ENCODE measurements at places on chromosomes 4 and X.
A peak's percentile ranks its signal among the peaks of the same experiment; 100 is the strongest.

GRCh38 chr4:56146956-56147355 is 198.2 kb downstream of the CEP135 start:
- DNase-seq = no peak

GRCh38 chr4:40627540-40627939 is 2.1 kb downstream of the RBM47 start:
- no peak for DNase-seq

- no peak for DNase-seq
These were observed 51.3 kb upstream of the EGFL6 start for GRCh38 chrX:13518126-13518525.

DNA sequence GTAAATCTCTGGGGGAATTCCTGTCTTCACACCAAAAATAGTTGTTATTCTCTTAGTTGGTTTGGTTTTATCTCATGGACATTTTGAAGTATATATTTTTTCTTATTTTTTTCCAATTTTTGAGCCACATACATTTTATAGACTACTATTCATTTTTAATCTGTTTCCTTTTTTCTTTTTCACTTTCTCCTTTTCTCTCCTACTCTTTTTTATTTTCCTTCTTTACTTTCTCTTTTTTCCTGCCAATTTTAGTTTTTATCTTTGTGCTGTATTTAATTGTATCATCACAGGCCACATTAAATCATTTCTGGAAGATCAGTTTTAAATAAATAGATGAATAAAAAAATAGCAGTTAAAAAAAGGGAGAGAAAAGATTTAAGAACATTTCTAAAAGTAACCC is 14.0 kb upstream of the JADE3 start:
- no peak for DNase-seq

DNA sequence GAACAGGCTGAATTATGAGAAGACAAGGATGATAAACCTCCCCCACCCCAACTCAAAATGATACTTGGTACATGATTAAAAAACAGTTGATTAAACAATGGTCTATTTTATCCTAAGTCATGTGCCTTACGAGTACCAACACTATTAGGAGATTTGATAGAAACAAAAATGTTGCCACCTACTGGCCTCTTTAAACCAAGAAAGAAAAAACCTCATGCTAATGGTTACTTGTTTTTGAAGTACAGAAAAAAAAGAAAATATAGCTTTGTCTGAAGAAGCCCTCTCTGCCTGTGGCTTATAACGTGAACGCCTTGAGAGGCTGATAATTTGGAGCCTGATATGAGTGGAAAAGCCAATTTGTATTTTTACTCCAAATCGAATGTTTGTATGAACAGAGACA is 538.2 kb downstream of the DMD start:
- DNase-seq = peak; percentile 13

DNA sequence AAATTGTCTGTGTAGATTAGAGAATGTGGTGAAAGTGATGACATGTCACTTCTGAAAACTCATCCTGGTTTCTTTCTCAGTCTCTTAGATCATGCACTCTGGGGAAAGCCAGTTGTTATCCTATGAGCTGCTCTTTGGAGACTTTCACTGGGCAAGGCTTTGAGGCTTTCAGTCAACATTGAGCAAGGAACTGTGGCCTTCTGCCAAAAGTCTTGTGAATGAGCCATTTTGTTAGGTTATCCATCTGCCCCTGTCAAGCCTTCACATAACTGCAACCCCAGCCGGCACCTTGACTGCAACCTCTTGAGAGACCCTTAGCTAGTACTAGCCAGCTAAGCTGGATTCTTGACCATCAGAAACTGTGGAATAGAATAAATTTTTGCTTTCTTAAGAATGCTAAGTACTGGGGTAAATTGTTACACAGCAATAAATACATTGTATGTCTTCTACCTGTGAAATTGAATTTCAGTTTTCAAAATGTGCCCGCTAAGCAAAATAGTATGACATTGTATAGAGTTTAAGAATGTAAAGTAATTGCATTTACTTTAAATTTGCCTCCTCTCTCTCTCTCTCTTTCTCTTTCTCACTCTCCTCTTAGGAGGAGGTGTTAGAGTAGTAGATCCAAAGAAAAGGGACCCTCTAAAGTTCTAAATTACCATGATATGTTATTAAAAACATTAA is 1273.0 kb downstream of the RAPGEF2 start:
- no peak for DNase-seq

- DNase-seq = no peak
These were observed 368.6 kb upstream of the TENM3 start for GRCh38 chr4:181874602-181875001.

DNA sequence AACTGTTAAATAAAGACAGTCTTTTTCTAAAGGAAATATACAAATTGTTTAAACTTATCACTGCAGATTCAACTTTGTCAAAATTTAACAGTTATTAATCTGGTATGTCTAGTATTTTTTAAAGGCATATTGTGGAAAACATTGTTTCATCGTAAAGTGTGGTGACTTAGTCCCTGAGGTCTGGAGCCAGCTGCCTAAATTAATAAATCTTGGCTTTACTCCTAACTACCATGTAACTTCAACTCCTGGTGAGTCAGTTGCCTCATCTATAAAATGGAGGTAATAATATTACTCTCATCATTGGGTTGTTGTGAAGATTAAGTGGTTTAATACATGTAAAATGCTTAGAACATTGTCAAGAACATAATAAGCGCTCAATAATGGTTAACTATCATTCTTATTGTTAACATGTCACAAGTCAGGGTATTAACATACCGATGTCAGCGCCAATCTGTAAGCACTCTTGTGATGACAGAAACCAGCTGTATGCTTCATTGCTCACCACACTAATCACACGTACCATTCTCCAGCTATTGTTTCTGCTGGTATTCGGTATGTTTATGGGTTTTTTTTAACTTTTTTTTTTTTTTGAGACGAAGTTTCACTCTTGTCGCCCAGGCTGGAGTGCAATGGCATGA is 14.1 kb upstream of the SMIM43 start:
- DNase-seq = no peak

GRCh38 chr4:106056914-106057313 is 161.6 kb downstream of the NPNT start:
- DNase-seq = no peak

- DNase-seq = no peak
These were observed 1316.3 kb downstream of the STIM2 start for GRCh38 chr4:28176942-28177341.

GRCh38 chr4:118836301-118837120 is 585 bp upstream of the SEC24D start:
- DNase-seq = peak; percentile 71

GRCh38 chrX:150897421-150898320 is 797 bp downstream of the CD99L2 start:
- DNase-seq = peak; percentile 69

DNA sequence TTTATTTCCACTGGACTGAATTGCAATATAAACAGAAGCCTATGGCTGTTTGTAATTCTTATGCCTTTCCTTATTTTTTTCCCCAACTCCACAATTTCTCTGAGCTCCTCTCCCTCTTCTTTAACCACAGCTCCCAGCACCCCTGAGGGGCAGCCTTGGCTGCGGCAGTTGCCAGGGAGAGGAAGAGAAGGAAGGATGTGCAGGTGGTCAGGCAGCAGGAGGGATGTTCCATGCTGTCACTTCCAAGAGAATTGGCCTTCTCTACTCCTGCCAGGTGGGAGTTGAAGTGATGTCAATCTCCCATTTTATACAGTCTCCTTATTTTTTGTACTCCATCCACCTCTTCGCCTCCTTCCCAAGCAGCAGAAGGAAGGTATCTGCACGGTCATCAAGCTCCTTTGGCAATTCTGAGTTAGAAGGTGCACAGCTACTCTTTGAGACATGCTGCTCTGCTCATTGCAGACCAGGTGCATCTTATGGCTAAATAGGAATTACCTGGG is 343.3 kb upstream of the RPS6KA3 start:
- DNase-seq = no peak

DNA sequence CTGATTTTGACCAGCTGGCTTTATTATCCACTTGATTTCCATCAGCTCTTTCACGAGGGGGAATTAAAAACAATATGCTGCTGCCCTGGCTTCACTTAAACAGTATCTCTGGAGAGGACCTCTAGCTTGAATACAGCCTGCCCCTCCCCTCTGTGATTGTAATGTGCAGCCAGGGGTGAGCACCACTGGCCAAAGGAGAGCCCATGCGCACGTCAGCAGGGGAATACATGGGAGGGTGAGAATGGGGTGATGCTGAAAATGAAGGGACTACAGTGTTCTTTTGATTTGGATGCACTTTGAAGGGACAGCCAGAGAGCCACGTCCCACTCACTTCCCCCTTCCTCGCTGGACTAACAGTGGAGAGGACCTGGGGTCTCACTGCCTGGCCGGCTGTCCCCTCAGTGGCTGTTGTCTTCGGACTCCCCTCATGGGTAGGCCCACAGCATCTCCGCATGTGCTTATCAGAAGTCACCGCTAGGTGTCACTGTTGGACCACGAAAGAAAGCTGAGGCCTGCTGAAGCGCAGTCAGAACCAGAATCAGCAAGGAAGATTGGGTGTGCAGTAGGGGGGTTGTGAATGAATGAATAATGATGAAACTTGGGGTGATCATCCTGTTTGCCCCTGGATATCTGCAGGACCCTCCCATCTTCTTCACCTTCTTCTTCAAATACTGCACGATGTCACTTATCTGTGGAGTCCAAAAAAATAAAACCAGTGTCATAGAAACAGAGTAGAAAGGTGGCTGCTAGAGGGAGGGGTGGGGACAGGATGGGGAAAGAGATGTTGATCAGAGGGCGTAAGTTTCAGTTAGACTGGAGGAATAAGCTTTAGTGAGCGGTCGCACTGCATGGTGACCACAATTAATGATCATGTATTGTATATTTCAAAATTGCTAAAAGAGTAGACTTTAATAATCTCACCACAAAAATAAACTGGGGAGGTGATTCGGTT is 32.8 kb downstream of the CLCN4 start:
- peak; percentile 84 for DNase-seq

GRCh38 chr4:48149827-48150370 is 15.8 kb upstream of the TXK start:
- no peak for DNase-seq

DNA sequence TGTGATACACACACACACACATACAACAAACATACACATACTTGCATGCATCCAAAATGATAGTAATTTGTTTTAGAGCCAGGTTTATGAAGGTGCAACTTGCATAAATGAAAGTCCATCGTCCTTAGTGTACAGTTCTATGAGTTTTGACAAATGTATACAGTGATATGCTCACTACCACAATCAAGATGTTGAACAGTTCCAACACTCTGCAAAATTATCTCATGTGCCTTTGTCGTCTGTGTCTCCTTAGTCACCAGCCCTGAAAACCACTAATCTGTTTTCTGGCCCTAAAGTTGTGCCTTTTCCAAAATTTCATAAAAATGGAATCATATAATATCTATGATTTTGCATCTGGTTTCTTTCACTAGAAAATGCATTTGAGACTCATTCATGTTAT is 67.8 kb upstream of the ANXA3 start:
- no peak for DNase-seq

GRCh38 chr4:185309770-185310169 is 86.0 kb downstream of the LRP2BP start:
- DNase-seq = no peak

GRCh38 chrX:137882960-137883359 is 317.0 kb downstream of the ZIC3 start:
- DNase-seq = no peak

DNA sequence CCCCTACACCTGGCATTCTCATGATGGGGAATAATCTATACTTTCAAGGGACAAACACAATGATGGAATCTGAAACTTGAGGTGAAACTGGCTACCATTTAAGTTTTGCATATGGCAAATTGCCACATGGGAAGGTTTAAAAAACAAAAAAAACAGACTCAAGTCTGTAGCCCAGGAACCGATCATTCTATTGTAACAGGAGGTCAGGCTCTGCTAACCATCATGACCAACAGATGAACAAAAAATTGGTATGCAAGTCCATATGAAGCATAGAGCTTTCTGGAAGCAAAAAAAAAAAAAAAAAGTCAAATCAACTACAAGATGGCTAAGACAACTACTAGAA is 594.3 kb upstream of the DIPK2B start:
- DNase-seq = no peak

- DNase-seq = no peak
These were observed 80.2 kb downstream of the SH2D1A start for GRCh38 chrX:124426288-124427169.

- DNase-seq = no peak
These were observed 98.2 kb upstream of the NRK start for GRCh38 chrX:105723966-105724735.

DNA sequence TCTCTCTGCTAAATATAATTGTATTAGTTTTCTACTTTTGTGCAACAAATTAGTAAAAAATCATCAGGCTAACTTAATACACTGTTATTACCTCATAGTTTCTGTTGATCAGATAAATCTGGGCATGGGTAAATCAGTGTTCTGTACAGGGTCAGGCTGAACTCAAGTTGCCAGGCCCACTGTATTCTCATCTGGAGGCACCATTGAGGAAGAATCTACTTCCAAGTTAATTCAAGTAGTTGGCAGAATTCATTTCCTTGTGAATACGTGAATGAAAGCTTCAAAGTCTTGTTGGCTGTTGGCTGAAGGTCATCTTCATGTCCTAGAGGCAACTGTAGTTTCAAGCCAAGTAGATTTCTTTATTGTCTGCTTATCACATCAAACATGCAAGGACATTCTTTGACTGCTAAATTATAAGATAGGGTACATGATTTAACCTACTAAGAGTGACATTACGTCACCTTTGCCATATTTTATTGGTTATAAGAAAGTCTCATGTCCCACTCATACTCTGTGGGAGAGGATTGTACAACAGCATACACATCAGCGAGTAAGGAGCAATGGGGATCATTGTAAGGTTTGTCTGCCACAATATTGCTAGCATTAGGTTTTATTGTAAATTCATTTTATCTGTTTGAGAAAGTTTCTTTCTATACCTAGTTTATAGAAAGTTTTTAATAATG is 1219.0 kb downstream of the ARAP2 start:
- no peak for DNase-seq

- no peak for DNase-seq
These were observed 224.1 kb downstream of the ARHGAP10 start for GRCh38 chr4:147955827-147956558.

DNA sequence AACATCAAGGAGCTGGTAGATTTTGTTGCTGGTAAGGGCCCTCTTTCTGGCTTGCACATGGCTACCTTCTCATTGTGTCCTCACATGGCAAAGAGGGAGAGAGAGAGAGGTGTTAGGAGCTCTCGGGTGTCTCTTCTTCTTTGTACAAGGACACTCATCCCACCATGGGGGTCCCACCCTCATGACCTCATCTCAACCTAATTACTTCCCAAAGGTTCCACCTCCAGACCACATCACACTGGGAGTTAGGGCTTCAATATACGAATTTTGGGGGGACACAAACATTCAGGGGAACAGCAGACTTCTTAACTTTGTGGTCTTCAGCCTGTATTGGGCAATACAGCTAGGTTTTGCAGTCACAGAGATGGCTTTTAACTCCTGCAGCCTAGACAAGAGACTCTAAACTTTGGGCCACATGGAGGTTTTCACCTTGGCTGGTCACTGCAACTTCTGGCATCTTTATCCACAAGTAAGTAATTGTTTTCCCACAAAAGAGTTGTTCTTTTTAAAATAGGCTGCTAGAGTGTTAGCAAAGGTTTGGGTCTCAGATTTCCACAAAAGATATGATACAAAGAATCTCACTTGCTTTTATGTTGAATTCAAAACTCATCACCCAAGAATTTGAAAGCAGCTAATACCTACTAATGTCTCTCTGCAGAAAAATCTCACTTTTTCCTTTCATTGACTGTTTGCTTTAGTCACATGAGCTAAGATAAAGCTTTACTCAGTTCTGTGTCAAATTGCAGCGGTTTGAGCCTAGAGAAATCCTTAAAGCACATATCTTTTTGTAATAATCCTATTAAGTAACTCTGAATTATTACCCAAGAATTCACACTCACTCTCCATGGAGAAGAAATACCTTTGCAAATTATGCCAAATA is 39.6 kb upstream of the BBS12 start:
- no peak for DNase-seq

All from common myeloid progenitor, CD34-positive (primary cell).